ENCODE measurements at places on chromosomes 5 and 9. TPM values are rescaled to one million over a fixed set of nuclear protein-coding genes. Genes with fewer than 3 reads are reported as not detected.

The SARDH gene
- total RNA-seq = not detected

The FGF18 gene
- total RNA-seq = 1.0 TPM

The TMEM252 gene
- not detected for total RNA-seq

The CDH12 gene
- not detected for total RNA-seq

The CFAP157 gene
- total RNA-seq = not detected

The PCDHGA2 gene
- 0.70 TPM for total RNA-seq

The FGF10 gene
- not detected for total RNA-seq

The AKNA gene
- total RNA-seq = 3.9 TPM

The DIRAS2 gene
- not detected for total RNA-seq

The DNM1 gene
- total RNA-seq = 101 TPM

The LCP2 gene
- not detected for total RNA-seq

The PCDHB13 gene
- total RNA-seq = 0.07 TPM

The GHR gene
- total RNA-seq = 0.03 TPM

The SGCD gene
- 6.2 TPM for total RNA-seq

The RPP25L gene
- total RNA-seq = 43.4 TPM

The MLANA gene
- not detected for total RNA-seq

The TMC1 gene
- total RNA-seq = 0.13 TPM

The LMX1B gene
- total RNA-seq = 1.3 TPM

The SOX30 gene
- total RNA-seq = not detected

The SLC36A2 gene
- not detected for total RNA-seq

The PTGER4 gene
- total RNA-seq = 4.5 TPM

The DPP7 gene
- total RNA-seq = 123 TPM

The GRM6 gene
- not detected for total RNA-seq

The SYNPO gene
- 29.9 TPM for total RNA-seq

The AK8 gene
- 0.83 TPM for total RNA-seq

The SVEP1 gene
- 1.8 TPM for total RNA-seq

The PCYOX1L gene
- 2.8 TPM for total RNA-seq

The OR13C3 gene
- total RNA-seq = not detected

The TSLP gene
- not detected for total RNA-seq

The OBP2B gene
- total RNA-seq = not detected

The PCDHGA3 gene
- not detected for total RNA-seq

The SIL1 gene
- 25.0 TPM for total RNA-seq

The LRRC19 gene
- not detected for total RNA-seq

The SPATA24 gene
- 7.3 TPM for total RNA-seq

The GADD45G gene
- total RNA-seq = 0.42 TPM

The WDR31 gene
- total RNA-seq = 1.4 TPM

The CHSY3 gene
- total RNA-seq = 0.16 TPM

The SPATA31D4 gene
- not detected for total RNA-seq

The SPATA31C1 gene
- total RNA-seq = not detected

The PSAT1 gene
- 158 TPM for total RNA-seq

The MAPKAP1 gene
- 79.1 TPM for total RNA-seq

The SLCO6A1 gene
- not detected for total RNA-seq

The NR5A1 gene
- total RNA-seq = 0.09 TPM

The PCDHGA1 gene
- 0.31 TPM for total RNA-seq

The CKMT2 gene
- total RNA-seq = not detected

The FSTL4 gene
- 4.1 TPM for total RNA-seq

The CATSPER3 gene
- total RNA-seq = 0.42 TPM

The AGTPBP1 gene
- 9.7 TPM for total RNA-seq

Data from A549 treated with GW870086 at 1 μM for 4 hours (cell line).